Mesothelial cell of epicardium (in vitro differentiated cells): ENCODE measurements at places on chromosomes 4 and X. TPM values are rescaled to one million over a fixed set of nuclear protein-coding genes. Genes with fewer than 3 reads are reported as not detected.

GRCh38 chrX:49627086-49627777, 28.4 kb downstream of the GAGE1 start:
- no peak overlapping the region for H3K27ac ChIP-seq
- H3K27me3 ChIP-seq = no peaks in the 10 kb centered on the region
- DNase-seq = no peak
- H3K4me3 ChIP-seq = no peak overlapping the region

DNA sequence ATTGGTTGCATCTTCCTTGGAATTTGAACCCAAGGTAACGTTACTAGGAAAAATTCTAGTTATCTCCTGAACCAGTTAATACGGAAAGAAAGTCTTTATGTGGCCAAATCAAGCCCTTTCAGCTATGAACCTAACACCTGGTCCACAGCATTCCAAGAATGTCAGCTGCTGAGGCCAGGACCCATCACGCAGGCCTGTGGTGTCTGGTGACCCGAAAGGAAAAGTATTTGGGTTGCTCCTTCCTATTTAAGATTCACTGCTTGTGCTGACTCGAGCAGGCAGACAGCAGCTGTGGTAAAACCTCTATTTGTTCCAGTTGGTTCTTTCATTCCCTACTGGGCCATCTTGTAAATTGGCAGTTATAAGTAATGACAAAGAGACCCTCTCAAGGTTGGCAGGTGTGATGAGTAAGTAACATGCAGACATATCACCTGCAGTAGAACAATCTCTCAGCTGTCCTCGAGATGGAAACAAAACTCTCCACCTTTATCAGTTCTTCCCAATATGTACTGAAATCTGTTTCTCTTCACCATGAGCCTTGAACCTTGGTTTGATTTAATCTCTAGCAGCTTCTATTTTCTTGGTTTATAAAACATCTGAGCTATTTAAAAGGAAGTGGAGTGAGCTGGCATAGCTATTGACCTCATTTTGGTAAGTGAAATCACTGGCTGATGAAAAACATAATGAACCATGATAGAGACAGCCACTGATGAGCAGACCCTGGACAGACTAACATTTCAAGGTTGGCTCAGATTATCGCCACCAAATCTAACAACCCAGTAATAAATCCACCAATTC, 182.1 kb upstream of the SMIM31 start:
- H3K27me3 ChIP-seq = no peaks in the 10 kb centered on the region
- no peak overlapping the region for H3K4me3 ChIP-seq
- H3K27ac ChIP-seq = no peak overlapping the region
- no peaks in the 10 kb centered on the region for H3K36me3 ChIP-seq

DNA sequence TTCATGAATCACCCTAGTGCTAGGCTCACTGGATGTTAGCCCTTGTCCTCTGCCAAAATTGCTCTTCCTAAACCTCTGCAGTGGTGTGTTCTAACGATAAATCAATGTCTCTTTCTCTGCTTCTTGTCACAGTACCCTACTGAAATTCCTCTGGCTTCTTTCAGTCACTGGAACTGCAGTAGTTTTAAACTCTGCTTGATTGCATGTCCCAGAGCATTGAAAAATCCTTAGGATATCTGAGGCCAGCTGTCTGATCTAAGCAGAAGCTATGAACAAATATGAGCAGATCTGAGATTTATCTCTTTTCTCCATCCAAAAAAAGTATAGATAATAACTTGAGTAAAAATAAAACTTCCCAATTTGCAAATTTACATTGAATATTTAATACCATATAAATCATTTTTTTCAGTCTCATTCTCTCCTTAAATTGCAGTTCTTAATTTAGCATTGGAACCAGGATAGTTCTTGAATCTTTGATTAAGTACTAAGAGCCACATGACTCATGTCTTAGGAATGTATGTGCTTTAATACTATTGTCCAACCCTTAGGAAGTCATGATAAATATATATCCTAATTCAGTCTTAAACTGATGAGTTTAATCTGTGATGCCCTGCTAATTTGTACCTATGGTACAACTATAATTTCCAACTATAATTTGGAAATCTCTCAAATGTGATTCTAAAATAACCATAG, 169.7 kb downstream of the PDHA2 start:
- peaks cover 3% of the 10 kb centered on the region for H3K36me3 ChIP-seq
- peak overlapping the region; percentile 1 for H3K27ac ChIP-seq
- H3K4me1 ChIP-seq = peaks cover 30% of the 10 kb centered on the region
- no peak overlapping the region for H3K4me3 ChIP-seq

GRCh38 chr4:95288552-95288951, 260.2 kb downstream of the UNC5C start:
- H3K4me1 ChIP-seq = peaks cover 56% of the 10 kb centered on the region
- peaks cover 6% of the 10 kb centered on the region for H3K36me3 ChIP-seq
- peak overlapping the region; percentile 82 for H3K27ac ChIP-seq
- DNase-seq = no peak

- no peak overlapping the region for H3K27ac ChIP-seq
- H3K4me3 ChIP-seq = no peak overlapping the region
- H3K36me3 ChIP-seq = peaks cover 2% of the 10 kb centered on the region
Measured at GRCh38 chr4:2083826-2084160, 24.7 kb downstream of the NAT8L start.

- no peak overlapping the region for H3K4me3 ChIP-seq
- no peak overlapping the region for H3K27ac ChIP-seq
- no peaks in the 10 kb centered on the region for H3K36me3 ChIP-seq
- H3K27me3 ChIP-seq = no peaks in the 10 kb centered on the region
Measured at GRCh38 chr4:42995343-42995944, 102.9 kb downstream of the GRXCR1 start.

- H3K27ac ChIP-seq = no peak overlapping the region
- H3K27me3 ChIP-seq = no peaks in the 10 kb centered on the region
- DNase-seq = no peak
- no peak overlapping the region for H3K4me3 ChIP-seq
- H3K36me3 ChIP-seq = peaks cover 26% of the 10 kb centered on the region
- no peaks in the 10 kb centered on the region for H3K4me1 ChIP-seq
Measured at GRCh38 chr4:5651089-5651488, 57.3 kb downstream of the EVC2 start.

DNA sequence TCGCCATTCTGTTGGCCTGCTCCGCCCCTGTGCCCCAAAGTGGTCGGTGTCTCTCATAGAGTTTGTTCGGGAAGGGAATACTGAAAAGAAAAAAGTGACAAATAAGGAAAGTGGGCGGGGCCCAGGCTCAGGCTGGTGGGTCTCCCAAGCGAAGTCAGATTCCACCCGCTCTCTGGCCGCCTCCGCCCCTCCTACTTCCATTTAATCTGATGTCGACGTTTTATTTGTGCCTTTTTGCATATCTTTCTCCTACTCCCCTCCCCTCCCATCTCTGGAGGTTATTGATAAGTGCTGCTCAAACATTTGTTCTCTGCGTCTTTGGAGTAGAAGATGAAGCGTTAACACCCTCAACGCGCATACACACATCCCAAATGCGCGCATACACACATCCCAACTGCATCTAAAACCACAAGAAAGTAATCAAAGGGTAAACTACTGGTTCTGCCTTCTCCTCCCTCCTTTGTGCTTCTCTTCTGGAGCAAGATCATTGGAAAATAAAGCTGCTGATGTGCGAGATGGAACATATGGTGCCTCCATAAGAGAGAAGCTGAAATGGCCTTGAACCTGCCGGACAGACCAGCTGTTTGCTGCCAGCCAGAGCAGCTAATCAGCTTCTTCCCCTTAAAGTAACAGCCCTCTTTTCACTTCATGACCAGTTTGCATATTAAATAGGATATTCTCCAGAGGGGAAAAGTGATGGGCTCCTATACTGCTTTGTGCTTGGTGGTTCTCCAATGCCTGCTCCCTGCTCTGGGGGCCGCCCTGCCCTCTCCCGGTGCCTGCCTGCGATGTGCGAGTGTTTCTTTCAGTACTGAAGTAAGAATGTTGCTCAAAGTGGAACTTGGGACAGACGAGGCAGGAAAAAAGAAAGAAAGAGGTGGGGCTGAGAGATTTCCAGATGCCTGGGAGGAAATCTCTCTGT, 3.1 kb downstream of the MAMLD1 start:
- peaks cover 43% of the 10 kb centered on the region for H3K27me3 ChIP-seq
- H3K4me3 ChIP-seq = peak overlapping the region; percentile 78

- no peak overlapping the region for H3K27ac ChIP-seq
- no peak for DNase-seq
- no peaks in the 10 kb centered on the region for H3K4me1 ChIP-seq
- peaks cover 70% of the 10 kb centered on the region for H3K27me3 ChIP-seq
- no peaks in the 10 kb centered on the region for H3K36me3 ChIP-seq
Measured at GRCh38 chr4:8821151-8821950, 50.3 kb downstream of the HMX1 start.

- no peak for DNase-seq
- H3K4me3 ChIP-seq = no peak overlapping the region
- no peaks in the 10 kb centered on the region for H3K36me3 ChIP-seq
- H3K4me1 ChIP-seq = peaks cover 11% of the 10 kb centered on the region
Measured at GRCh38 chr4:15707363-15707715, 4.5 kb downstream of the BST1 start.

DNA sequence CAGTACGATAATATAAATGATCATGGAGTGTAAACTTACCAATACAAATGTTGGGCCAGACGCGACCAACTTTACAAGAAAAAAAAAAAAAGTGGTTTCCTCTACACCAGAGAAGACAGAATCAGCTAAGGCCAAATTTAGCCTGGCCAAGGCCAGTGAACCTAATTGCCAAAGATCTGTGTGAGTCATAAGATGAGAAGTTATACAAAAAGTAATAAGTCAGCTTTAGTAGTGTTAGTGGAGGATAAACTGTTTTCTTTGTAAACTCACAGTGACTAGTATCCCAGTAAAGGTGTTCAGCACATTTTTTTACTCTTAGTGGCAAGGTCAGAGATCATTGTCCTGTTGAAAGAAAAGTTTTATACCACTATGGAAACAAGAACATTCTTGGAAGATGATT, 531.4 kb upstream of the TECRL start:
- H3K4me3 ChIP-seq = no peak overlapping the region
- no peak overlapping the region for H3K27ac ChIP-seq

DNA sequence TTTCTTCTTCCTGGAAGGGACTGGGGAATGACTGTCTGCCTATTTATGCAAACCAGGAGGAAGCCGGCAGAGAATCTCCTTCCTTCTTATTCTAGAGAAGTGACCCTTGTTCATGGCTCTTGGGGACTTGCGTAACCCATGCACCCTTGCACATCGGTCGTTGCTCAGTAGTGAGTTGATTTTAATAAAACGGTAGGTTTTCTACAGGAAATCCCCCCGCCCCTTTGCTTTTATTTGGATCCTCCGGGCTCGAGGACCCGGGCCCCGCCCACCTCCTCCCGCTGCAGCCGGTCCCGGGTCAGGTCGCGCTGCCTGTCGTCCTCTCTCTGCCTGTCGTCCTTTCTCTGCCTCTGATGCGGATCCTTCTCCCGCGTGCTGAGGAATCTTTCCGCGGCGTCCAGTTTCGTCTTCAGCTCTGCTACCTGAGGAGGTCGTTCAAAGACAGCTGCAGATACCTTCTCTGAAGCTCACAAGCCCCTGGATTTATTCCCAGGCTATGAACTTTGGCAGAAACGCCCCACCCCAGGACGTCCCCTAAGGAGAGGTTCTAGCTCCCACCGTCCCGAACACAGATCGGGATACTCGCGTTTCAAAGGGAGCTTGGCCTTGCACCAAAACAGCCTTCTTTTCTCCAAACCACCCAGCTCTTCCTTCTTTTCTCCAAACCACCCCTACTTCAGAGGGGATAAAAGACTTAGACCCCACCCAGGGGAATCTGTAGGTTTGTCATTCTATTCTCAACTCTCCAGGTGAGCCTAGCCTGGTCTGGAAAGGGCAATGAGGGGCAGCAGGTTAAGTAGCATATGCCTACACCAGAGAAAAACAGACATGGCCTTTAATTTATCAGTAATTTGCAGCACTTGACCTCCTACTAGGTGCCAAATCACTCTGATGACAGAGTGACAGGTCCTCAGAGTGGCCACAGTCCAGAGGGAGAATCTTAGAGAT, 7.0 kb downstream of the TNIP3 start:
- DNase-seq = peak; percentile 21
- peaks cover 7% of the 10 kb centered on the region for H3K4me1 ChIP-seq
- peaks cover 4% of the 10 kb centered on the region for H3K27me3 ChIP-seq
- no peak overlapping the region for H3K27ac ChIP-seq
- no peaks in the 10 kb centered on the region for H3K36me3 ChIP-seq
- peak overlapping the region; percentile 76 for H3K4me3 ChIP-seq

DNA sequence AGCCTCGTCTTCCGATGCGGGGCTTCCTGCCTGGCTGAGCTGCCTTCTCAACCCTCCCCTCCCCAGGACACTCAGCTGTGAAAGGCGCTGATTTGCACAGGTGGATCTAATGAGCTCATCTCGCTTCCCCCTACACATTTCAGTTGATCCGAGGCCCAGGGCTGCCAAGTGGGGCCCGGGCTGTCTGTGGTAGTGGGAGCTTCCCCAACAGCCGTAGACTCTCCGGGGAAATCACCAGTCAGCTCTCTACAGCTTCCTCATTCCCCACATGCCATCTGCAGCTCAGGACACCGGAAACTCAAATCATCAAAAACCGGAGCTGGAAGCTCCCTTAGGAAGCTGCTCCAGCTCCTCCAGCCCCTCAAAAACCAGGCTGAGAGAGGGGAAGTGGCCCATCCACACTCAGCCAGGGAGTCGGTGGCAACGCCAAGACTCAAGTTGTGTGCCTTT, 56.2 kb downstream of the SMIM20 start:
- peaks cover 20% of the 10 kb centered on the region for H3K4me1 ChIP-seq
- H3K36me3 ChIP-seq = peaks cover under 1% of the 10 kb centered on the region
- DNase-seq = peak; percentile 49
- no peaks in the 10 kb centered on the region for H3K27me3 ChIP-seq

- peaks cover 55% of the 10 kb centered on the region for H3K27me3 ChIP-seq
- no peak overlapping the region for H3K27ac ChIP-seq
- no peaks in the 10 kb centered on the region for H3K36me3 ChIP-seq
- peak overlapping the region; percentile 71 for H3K4me3 ChIP-seq
Measured at GRCh38 chr4:92305878-92306520, 2.2 kb downstream of the GRID2 start.

DNA sequence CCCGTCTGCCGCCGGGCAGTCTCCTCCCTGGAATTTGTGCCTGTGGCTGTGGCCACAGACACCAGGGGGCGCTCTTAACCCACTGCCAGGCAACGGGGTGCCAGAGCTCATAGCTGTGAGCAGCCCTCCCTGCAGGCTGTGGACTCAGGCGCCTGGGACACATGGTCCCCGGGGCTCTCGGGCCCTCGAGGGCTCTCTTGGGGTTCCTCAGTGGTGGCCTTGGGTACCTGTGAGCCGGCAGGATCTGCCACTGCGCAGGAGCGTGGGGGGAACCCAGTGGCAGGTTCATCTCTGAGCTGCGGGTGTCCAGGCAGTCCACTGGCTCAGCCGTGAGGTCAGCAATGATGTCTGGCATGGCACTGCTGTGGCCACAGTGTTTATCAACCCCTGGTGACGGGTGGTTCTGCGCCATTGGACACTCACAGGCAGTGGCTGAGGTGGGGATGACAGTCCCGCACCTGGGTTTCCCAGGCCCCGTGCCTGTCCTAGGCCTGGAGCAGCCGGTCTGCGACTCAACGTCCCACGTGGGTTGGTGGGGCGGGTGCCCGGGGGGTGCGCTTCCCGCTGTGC, 37.2 kb downstream of the PCGF3 start:
- H3K4me3 ChIP-seq = no peak overlapping the region
- H3K27me3 ChIP-seq = no peaks in the 10 kb centered on the region

GRCh38 chrX:140765043-140765784, 55.7 kb downstream of the LINC00632 start:
- no peaks in the 10 kb centered on the region for H3K36me3 ChIP-seq
- H3K27ac ChIP-seq = peak overlapping the region; percentile 1
- peaks cover 3% of the 10 kb centered on the region for H3K27me3 ChIP-seq
- peak overlapping the region; percentile 82 for H3K4me3 ChIP-seq
- no peak for DNase-seq

The LIAS gene
- total RNA-seq = 15.8 to 19.1 TPM (median 16.3 TPM) in 3 replicates

The RNF4 gene
- total RNA-seq = 59.8 to 63.8 TPM (median 61.0 TPM) in 3 replicates

The EFHC2 gene
- total RNA-seq = 1.5 to 2.4 TPM (median 2.0 TPM) in 3 replicates

The SLC6A8 gene
- total RNA-seq = 65.3 to 68.0 TPM (median 65.6 TPM) in 3 replicates

The FAAH2 gene
- 8.4 to 11.2 TPM (median 10.0 TPM) in 3 replicates for total RNA-seq

The FRMD7 gene
- total RNA-seq = 0.07 to 0.18 TPM (median 0.13 TPM) in 3 replicates

The FATE1 gene
- total RNA-seq = not detected in 3 replicates

The L1CAM gene
- total RNA-seq = 1.4 to 2.1 TPM (median 2.1 TPM) in 3 replicates

The GRID2 gene
- 3.1 to 3.6 TPM (median 3.2 TPM) in 3 replicates for total RNA-seq

The ODAPH gene
- total RNA-seq = 0.35 to 1.1 TPM (median 0.57 TPM) in 3 replicates

The STOX2 gene
- total RNA-seq = 95.6 to 104 TPM (median 103 TPM) in 3 replicates

The NHS gene
- total RNA-seq = 6.0 to 8.3 TPM (median 7.5 TPM) in 3 replicates
